Dermis blood vessel endothelial cell (primary cell): ENCODE measurements at places on chromosomes 4 and X. TPM values are rescaled to one million over a fixed set of nuclear protein-coding genes. Genes with fewer than 3 reads are reported as not detected.

NR3C2 gene
- 9.9 and 12.2 TPM in 2 replicates for total RNA-seq

MAGEA8 gene
- total RNA-seq = not detected in 2 replicates

CSN1S1 gene
- 0.09 TPM in 1 of 2 replicates, not detected in the other for total RNA-seq

ERCC6L gene
- total RNA-seq = 2.4 and 9.4 TPM in 2 replicates

ITGB1BP2 gene
- total RNA-seq = 1.3 and 2.0 TPM in 2 replicates

MYOZ2 gene
- under 0.01 TPM in 1 of 2 replicates, not detected in the other for total RNA-seq

JCHAIN gene
- total RNA-seq = not detected in 2 replicates

ETDA gene
- not detected in 2 replicates for total RNA-seq

TENM3 gene
- total RNA-seq = 28.1 and 38.1 TPM in 2 replicates

CD40LG gene
- not detected in 2 replicates for total RNA-seq

SPRY1 gene
- 27.2 and 43.7 TPM in 2 replicates for total RNA-seq

TLR7 gene
- not detected in 2 replicates for total RNA-seq

ADH1A gene
- total RNA-seq = not detected in 2 replicates

IRS4 gene
- under 0.01 and 0.17 TPM in 2 replicates for total RNA-seq

GPR173 gene
- 1.7 and 2.5 TPM in 2 replicates for total RNA-seq

UGT2B17 gene
- total RNA-seq = not detected in 2 replicates

HTR2C gene
- not detected in 2 replicates for total RNA-seq
